ENCODE measurements at places on chromosomes 7 and 10.

GRCh38 chr7:102264367-102264891 lies 22.2 kb upstream of the SH2B2 start:
- DNase-seq, result no peak

DNA sequence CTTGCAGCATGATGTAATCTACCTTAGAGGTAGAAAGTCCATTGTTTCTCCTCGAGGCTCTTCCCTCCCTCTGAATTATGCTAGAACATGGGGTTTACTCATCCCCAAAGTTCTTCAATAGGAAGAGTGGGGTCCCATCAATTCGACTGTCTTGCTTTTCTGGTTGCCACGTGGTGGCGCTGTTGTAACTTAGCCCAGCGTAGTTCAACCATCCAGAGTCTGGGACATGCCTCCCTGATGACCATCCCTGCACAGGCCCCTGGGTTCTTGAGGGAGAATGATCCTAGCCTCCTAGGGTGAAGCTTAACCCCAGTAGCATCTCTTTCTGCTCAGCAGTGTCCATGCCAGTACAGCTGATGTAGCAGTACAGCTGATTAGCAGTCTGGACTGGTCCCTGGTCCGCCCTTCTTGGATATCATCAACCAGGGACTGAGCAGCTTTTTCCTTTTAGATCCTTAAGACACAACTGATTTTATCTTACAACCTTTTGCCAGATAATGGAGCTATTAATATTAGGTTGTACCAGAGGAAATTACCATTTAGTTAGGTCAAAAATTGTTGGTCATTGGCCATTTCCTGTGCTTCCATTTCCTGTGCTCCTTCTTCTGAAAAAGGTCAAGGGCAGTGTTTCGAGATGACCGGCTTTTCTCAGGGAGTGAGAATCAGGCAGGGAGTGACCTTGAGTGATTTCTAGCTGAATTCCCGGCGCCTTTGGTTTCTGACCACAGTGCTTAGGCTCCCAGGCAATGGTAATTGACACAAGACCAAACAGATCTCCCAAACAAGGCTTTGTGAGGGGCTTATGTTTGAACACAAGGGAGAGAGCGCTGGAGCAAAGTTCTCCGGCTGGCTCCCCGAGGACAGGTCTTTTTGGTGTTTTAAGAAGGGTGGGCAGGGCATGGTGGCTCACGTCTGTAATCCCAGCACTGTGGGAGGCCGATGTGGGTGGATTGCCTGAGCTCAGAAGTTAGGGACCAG lies 65.4 kb downstream of the TACC2 start:
- DNase-seq, result no peak

- DNase-seq, result no peak
These were observed 1109.3 kb downstream of the REEP3 start for GRCh38 chr10:64630534-64630933.

DNA sequence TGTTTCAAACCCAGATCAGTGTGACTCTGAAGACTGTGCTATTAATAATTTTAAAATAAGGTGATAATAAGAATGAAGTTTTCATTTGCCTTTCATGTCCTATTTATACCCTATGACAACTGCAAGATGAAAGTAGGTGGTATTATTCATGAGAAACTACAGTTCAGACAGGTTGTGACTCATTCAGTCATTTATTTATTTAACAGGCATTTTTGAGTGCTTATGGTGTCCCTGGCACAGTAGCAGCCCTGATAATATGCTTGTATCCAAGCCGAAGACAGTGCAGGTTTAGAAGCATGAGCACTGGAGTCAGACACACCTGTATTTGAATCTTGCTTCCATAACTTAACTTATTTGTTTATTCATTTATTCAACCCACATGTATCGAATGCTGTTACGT lies 87.1 kb downstream of the FZD1 start:
- DNase-seq, result no peak

DNA sequence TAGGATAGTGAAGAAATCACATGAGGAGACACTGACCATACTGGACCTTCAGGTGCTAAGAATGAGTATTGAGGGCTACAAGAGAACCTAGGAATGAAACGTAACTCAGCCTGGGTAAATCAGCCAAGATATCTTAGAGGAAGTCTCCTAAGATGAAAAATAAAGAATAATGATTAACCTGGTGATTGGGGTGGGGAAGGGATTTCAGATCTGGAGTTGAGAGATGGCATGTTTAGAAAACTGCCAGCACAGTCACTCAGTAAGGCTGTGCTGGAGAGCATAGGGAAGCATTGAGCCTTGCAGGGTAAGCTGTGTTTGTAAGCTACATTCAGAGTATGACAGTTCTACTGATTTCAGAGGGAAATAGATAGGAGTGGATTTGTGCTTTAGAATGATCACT lies 1.9 kb upstream of the MALRD1 start:
- DNase-seq, result no peak

DNA sequence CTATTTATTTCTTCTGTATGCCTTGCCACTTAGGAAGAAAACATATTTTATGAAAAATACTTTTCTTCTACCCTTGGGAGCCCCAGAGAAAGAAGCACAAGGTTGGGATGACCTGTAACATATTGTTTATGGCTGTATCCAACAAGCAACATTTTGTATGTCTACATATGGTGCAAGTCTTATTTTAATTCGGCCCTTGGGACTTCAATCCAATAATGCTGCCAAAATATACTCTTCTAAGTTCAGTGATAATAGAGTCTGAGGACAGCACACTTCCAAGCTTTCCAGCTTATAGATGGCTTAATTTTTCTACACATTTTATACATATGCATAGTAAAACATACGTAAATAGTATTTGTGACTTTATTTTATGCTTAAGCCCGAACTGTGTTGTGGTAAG lies 318.5 kb upstream of the SEMA3A start:
- DNase-seq, result no peak

DNA sequence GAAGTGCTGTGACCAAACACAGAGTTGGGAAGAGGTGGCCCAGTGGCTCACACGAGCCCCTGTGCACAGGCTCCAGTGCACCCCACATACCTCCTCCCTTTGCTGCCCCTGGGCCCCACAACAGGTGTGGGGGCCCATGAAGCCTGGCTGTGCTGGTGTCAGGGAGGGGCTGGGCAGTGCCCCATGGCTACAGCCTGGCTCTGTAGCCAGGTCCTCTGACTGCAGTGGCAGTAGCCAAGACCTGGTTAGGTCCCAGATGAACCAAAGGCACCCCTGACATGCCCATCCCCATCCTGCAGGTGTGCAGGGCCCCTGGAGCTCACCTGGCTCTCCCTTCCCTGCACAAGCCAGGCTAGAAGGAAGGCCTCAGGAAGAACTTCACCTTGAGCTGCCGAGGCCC lies 176.3 kb downstream of the GRID1 start:
- no peak for DNase-seq

GRCh38 chr10:3787016-3787400 lies 2.0 kb upstream of the KLF6 start:
- DNase-seq, result no peak

GRCh38 chr7:32255036-32255435 lies 184.8 kb upstream of the PDE1C start:
- DNase-seq, result no peak

- no peak for DNase-seq
These were observed 82.7 kb upstream of the TFEC start for GRCh38 chr7:116113310-116113709.

DNA sequence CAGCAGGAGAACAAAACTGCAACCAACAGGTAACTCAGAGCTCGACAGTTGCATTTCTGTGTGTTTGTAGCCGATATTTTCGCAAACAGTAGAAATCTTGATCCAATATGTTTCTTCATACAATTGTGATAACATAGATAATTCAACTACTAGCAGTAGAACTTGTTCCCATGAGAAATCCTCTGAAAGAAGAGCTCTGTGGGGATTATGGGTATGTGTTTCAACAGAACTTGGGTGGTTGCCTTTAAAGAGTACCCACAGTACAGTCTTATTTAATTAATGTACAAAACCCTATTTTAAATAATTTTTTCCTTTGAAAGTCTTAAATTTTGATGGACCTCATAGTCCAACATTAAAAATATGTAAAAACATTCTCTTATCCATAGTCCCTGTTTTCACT lies 266.1 kb downstream of the PARD3 start:
- no peak for DNase-seq

DNA sequence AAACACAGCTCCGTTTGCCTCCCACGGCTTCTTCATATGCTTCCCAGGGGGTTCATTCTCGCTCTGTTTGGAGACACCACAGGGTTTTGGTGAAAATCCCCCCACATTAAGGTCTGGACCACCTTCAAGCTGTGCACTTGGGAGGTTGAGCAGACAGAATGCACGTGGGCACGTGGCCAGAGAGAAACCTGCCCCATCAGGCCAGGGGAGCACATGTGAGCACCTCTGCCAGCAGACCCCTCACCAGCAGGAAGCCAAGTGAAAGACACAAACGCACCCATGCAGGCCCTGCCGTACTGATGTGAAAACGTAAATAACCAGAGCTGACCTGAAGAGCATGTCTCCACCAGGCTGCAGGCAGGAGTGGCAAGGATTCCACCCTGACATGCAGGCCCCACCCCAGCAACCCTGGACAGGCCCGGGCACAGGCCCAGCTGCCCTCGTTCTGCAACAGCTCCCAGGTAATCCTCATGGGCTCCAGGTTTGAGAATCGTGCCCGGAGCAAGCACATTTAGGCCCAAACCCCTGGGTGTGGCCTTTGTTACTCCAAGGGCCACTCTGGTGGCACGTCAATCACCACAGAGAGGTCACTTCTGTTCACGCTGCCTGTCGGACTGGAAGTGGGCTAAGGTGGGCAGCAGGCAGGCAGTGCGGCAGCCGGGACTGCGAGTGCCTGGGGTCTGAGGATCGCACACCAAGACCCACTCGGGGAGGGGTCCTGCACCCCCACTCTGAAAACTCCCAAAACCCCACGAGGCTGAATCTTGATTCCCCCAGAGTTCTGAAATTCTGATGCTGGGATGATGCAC lies 184.4 kb downstream of the PTPRN2 start:
- DNase-seq, result no peak

- DNase-seq, result no peak
These were observed 99.3 kb downstream of the DGKI start for GRCh38 chr7:137747359-137748031.

- no peak for DNase-seq
These were observed 19.5 kb upstream of the ABCB5 start for GRCh38 chr7:20595971-20596370.

DNA sequence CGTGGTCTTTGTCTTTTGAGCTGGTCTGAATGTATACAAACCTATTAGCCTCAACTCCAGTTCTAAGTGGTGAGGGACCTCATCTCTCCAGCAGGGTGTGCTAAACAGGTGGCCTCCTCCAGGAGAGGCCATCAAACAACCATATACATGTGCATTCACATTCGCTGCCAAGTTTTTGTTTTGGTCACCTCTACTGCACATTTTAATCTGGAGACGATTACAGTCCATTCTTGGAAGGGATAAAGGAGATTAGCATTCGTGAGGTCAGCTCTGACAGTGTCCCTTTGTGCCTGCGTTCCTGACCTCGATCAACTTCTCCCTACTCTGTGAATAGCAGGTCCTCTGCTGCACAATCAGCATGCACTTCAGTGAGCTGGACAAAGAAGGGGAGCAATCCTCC lies 60.8 kb downstream of the RHOBTB1 start:
- DNase-seq, result no peak

DNA sequence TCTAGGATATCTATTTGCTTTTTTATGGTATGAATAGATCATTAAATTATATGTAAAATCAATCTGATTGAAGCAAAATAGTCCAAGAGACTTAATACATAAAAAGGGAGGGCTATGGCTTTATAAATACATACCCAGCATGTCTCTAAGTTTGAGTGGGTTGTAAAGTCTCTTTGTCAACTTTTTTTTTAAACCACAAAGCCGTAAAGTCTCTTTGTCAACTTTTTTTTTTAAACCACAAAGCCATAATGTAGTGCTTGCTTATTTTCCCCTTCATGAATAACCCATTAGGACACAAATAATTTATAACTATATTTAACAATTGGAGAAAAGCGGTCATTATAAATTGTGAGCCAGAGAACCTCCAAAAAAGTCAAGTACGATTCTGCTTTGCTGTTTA lies 5.7 kb downstream of the HECTD2 start:
- DNase-seq, result no peak

DNA sequence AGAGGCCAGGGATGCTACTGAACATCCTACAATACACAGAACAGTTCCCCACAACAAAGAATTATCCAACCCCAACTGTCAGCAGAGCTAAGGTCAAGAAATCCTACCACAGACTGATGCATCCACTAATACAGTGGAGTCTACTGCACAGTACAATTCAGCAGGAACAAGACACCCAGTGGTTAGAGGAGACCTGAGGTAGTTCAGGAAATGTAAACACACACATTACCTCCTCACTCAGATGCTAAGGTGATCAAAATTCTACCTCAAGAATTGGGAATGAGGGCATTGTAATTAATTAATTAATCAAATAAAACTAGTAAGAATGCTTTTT lies 91.4 kb downstream of the ZFAND4 start:
- no peak for DNase-seq

DNA sequence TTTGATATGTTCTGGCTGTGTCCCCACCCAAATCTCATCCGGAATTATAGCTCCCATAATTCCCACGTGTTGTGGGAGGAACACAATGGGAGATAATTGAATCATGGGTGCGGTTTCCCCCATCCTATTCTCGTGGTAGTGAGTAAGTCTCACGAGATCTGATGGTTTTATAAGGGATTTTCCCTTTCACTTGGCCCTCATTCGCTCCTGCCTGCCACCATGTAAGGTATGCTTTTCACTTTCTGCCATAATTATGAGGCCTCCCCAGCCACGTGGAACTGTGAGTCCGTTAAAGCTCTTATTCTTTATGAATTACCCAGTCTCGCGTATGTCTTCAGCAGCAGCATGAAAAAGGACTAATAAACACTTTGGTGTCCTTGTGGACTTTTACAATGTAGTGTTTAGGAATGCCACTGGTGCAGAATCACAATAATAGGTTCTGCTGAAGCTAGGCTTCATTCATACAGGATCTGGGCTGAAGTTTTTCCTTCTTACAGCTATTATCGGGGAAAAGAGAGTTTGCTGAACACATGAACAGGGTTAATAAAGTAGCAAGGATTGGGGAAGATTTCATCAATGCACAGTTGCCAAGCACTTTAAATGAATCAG lies 74.3 kb downstream of the CPED1 start:
- DNase-seq, result no peak

GRCh38 chr7:3431306-3431705 lies 130.3 kb downstream of the SDK1 start:
- no peak for DNase-seq

- no peak for DNase-seq
These were observed 234.3 kb upstream of the TEX47 start for GRCh38 chr7:89029864-89030263.

GRCh38 chr10:99062591-99062990 lies 173.1 kb downstream of the HPSE2 start:
- DNase-seq, result no peak

DNA sequence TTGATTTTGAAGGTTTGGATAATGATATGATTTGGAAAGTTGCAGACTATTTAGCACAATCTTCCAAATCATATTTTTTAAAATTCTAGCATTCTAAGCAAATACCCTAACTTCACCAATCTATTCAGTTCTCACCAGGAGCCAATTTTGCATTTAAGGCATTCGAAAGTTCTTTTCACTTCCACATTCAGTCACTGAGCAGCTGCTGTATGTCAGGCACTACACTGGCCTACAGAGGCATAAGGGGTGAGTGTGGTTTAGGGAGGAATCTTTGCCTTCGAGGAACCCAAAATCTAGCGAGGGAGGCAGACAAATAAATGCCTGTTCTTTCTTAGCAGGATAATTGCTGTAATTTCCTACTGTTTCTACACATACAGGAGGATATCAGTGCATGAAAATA lies 10.7 kb upstream of the UCN3 start:
- no peak for DNase-seq

GRCh38 chr7:12754179-12754578 lies 66.7 kb downstream of the ARL4A start:
- DNase-seq, result no peak

- no peak for DNase-seq
These were observed 104.1 kb downstream of the MKLN1 start for GRCh38 chr7:131431756-131432155.

GRCh38 chr7:111787741-111788140 lies 225.4 kb upstream of the IMMP2L start:
- DNase-seq, result no peak

All from esophagus squamous epithelium (tissue), 5 donors.